ENCODE measurements at places on chromosomes 1 and 21. TPM values are rescaled to one million over a fixed set of nuclear protein-coding genes. Genes with fewer than 3 reads are reported as not detected.

- DNase-seq = peak; percentile 73
- H3K4me1 ChIP-seq = peaks cover 43% of the 10 kb centered on the region
- peaks cover 35% of the 10 kb centered on the region for H3K36me3 ChIP-seq
These were observed 636 bp upstream of the YRDC start for GRCh38 chr1:37808369-37809319.

DMRTA2 gene
- total RNA-seq = 0.04 TPM

- peaks cover 27% of the 10 kb centered on the region for H3K4me1 ChIP-seq
- DNase-seq = peak; percentile 73
- H3K27me3 ChIP-seq = no peaks in the 10 kb centered on the region
- H3K36me3 ChIP-seq = no peaks in the 10 kb centered on the region
- H3K27ac ChIP-seq = peak overlapping the region; percentile 45
These were observed 11.5 kb downstream of the MCOLN2 start for GRCh38 chr1:84985365-84985764.

GRCh38 chr1:43035821-43036741 lies 77.4 kb upstream of the SLC2A1 start:
- DNase-seq = no peak
- no peak overlapping the region for H3K27ac ChIP-seq
- H3K27me3 ChIP-seq = no peaks in the 10 kb centered on the region
- H3K4me1 ChIP-seq = no peaks in the 10 kb centered on the region

NBPF20 gene
- total RNA-seq = 4.9 TPM

DNA sequence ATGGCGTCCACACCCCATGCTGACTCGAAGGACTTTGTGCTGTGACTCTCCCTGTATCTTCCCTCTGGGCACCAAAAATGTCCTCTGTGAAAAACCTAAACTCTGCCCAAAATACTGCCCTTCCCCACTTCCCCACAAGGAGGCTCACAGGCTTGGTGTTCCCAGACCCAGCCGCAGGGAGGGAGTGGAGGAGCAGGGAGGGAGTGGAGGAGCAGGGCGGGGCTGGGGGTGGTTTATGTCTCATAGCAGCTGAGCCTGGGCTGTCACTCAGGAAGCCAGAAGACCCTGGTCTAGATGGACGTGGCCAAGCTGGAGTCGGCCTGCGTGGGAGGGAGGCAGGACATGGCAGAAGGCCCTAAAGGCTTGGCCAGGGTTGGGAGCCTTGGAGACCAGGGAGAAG lies 461.7 kb downstream of the PTPRU start:
- H3K36me3 ChIP-seq = no peaks in the 10 kb centered on the region
- H3K27ac ChIP-seq = no peak overlapping the region
- no peak overlapping the region for H3K4me3 ChIP-seq
- no peaks in the 10 kb centered on the region for H3K4me1 ChIP-seq
- peak; percentile 43 for DNase-seq

GRCh38 chr1:109283748-109284600 lies 1.0 kb upstream of the PSRC1 start:
- H3K4me3 ChIP-seq = peak overlapping the region; percentile 87
- H3K27me3 ChIP-seq = no peaks in the 10 kb centered on the region
- H3K27ac ChIP-seq = peak overlapping the region; percentile 20
- H3K4me1 ChIP-seq = peaks cover 24% of the 10 kb centered on the region

REN gene
- total RNA-seq = not detected

DNA sequence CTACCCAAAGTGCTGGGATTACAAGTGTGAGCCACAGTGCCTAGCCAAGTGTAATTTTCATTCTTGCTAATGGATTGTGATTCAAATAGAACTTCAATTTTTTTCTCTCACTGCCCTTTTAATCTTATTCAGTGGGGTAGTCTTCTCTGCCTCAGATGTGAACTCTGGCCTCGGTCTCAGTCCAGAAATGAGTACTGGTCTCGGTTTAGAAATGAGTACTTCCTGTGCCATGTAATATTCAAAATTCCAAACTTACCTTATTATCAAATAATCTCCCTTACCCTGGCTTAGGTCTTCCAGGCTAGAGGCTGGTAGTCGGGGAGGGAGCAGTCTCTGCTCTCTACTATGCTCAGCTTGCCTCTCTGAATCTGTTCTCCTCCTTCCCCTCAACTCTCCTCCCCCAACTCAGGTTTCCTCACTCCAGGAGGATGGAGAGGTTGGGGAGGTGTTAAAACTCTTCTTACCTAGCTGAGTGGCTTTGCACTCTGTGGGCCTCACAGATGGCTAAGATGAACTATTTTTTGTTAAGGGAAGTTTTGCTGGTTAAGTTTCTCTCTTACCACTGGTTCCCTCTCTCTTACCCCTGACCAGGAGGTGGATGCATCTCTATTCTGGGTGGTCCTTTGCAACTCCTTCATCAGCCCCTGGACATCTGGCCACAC lies 4.8 kb upstream of the SLAMF9 start:
- DNase-seq = no peak
- H3K4me3 ChIP-seq = no peak overlapping the region
- no peaks in the 10 kb centered on the region for H3K36me3 ChIP-seq
- H3K4me1 ChIP-seq = no peaks in the 10 kb centered on the region
- no peak overlapping the region for H3K27ac ChIP-seq

DNA sequence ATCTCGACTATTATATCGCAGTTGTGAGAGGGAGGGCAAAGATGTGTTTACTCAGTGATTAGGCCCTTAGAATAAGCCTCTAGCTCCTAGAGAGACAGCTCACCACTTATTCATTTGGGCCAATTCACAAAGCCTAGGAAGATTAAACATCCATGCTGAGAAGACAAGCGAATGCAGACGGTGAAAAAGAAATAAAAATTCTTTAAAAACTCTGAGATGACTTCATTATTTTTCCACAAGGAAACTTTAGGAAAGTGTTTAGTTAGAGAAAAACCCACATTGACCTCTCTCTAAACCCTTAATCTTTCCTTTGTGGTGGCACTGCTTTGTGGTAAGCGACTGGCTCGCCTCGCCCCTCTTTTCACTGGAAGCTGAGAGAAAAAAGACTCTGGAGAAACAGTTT lies 146.8 kb upstream of the DMRTA2 start:
- no peak overlapping the region for H3K27ac ChIP-seq
- DNase-seq = no peak
- no peaks in the 10 kb centered on the region for H3K4me1 ChIP-seq
- no peaks in the 10 kb centered on the region for H3K27me3 ChIP-seq

- no peaks in the 10 kb centered on the region for H3K27me3 ChIP-seq
- H3K4me3 ChIP-seq = no peak overlapping the region
- no peaks in the 10 kb centered on the region for H3K4me1 ChIP-seq
- DNase-seq = no peak
These were observed 772 bp downstream of the SLC30A2 start for GRCh38 chr1:26044971-26045721.

GRCh38 chr1:217393896-217394295 lies 237.0 kb downstream of the GPATCH2 start:
- no peak for DNase-seq
- no peak overlapping the region for H3K27ac ChIP-seq
- H3K27me3 ChIP-seq = no peaks in the 10 kb centered on the region
- no peaks in the 10 kb centered on the region for H3K36me3 ChIP-seq

FAM72C gene
- 13.7 TPM for total RNA-seq

DNA sequence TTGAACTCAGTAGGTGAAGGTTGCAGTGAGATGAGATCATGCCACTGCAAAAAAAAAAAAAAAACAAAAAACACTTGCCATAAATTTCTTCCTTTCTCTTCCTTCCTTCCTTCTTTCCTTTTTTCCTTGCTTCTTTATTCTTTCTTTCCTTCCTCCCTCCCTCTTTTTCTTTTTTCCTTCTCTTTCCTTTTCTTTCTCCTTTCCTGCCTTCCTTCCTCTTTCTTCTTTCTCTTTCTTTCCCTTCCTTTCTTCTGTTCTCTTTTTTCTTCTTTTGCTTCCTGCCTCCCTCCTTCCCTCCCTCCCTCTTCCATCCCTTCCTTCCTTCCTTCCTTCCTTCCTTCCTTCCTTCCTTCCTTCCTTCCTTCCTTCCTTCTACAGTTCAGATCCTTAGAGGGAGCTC lies 71.2 kb downstream of the LYPLAL1 start:
- H3K4me3 ChIP-seq = no peak overlapping the region
- no peaks in the 10 kb centered on the region for H3K27me3 ChIP-seq
- 0 out of 2 replicates have a peak, but pooled peaks cover 7% of the 10 kb centered on the region for H3K36me3 ChIP-seq
- no peaks in the 10 kb centered on the region for H3K4me1 ChIP-seq
- no peak overlapping the region for H3K27ac ChIP-seq

DNA sequence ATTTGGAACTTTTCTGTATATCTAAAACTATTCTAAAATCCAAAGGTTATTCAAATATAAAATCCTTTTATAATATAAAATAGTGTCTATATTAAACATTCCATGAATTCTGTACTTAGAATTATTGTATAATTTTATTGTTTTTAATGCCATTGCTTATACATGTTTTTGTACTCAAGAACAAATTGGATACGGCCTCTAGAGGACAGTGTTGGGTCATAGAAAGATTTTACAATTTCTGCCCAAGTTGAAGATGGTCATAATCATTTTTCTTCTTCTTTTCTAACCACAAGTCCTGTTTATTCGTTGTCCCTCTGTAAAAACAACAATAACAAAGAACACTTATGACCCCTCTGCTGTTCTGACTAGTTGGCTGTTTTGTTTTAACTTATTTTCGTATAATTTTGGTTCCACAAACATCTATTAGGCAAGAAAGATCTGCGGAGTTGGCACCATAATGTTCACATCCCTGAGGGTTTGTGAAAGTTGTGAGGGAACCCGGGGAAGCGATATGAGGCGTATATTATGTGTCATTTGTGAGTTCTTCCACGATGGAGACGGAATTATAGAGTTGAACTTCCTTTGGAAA lies 75.7 kb upstream of the KIF26B start:
- no peaks in the 10 kb centered on the region for H3K4me1 ChIP-seq
- H3K27me3 ChIP-seq = no peaks in the 10 kb centered on the region
- no peaks in the 10 kb centered on the region for H3K36me3 ChIP-seq
- H3K27ac ChIP-seq = no peak overlapping the region

SLC44A5 gene
- total RNA-seq = not detected

DNA sequence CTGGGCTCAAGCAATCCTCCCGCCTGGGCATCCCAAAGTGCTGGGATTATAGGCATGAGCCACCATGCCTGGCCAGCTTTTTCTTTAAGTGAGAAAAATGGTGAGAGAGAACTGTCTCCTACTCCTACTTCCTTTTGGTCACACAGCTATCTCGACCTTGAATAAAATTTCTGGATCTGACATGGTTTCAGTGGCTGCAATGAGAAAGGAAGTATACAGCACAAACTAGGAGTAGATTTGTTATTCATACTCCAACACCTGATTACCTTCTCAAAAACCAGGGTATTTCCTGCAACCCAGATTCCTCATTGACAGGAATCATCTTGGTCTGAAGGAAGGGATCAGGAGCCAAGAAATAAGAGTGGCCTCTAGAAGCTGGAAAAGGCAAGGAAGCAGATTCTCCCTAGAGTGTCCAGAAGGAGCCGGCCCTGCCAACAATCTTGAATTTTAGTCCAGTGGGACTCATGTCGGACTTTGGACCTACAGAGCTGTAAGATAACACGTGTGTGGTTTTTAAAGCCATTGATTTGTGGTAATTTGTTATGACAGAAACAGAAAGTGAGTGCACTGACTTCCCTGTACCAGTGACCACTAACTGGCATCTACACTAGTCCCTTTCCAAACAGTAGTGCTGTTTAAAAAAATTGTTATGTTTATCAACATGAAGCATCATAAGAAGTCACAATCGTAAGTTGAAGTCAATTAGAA lies 516.6 kb downstream of the SMYD3 start:
- DNase-seq = no peak
- no peaks in the 10 kb centered on the region for H3K27me3 ChIP-seq
- H3K4me1 ChIP-seq = no peaks in the 10 kb centered on the region
- no peak overlapping the region for H3K27ac ChIP-seq
- H3K4me3 ChIP-seq = no peak overlapping the region

DNA sequence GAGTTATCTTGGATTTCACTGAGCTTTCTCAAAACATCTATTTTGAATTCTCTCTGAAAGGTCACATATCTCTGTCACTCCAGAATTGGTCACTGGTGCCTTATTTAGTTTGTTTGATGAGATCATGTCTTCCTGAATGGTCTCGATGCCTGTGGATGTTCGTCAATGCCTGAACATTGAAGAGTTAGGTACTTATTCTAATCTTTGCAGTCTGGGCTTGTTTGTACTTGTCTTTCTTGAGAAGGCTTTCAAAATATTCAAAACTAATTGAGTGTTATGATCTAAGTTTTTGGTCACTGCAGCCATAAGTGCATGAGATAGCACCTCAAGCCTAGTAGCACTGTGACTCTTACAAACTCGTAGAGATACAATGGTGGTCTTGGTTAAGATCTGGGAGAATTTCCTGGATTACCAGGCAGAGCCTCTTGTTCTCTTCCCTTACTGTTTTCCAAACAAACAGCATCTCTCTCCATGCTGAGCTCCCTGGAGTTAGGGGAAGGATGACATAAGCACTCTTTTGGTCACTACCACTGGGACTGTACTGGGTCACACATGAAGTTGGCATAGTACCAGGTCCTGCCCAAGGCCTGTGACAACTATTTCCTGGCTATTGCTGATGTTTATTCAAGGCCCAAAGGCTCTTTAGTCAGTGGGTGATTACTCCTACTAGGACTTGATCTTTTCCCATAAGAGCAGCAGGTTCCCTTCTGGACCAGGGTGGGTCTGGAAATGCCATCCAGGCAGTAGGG lies 25.6 kb downstream of the SLC22A15 start:
- no peak overlapping the region for H3K27ac ChIP-seq
- no peaks in the 10 kb centered on the region for H3K27me3 ChIP-seq
- DNase-seq = no peak
- no peaks in the 10 kb centered on the region for H3K36me3 ChIP-seq
- peaks cover 5% of the 10 kb centered on the region for H3K4me1 ChIP-seq
- no peak overlapping the region for H3K4me3 ChIP-seq

DNA sequence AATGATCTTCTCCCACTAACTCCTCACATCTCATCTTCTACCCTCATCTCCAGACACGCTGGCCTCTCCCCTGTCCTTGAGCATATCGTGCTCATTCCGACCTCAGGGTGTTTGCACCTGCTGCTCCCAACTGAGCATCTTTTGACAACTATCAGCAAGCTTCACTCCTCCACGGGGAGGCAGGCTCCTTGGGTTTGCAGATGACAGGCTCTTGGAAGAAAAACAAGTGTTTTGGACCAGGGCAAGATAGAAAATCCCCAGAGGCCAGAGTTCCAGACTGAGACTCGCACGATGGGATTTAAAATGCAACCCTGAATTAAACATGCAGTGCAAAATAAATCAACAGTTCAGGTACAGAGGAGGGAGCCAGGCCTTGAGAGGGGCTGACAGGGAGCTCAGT lies 246.7 kb downstream of the PTPRU start:
- no peaks in the 10 kb centered on the region for H3K36me3 ChIP-seq
- no peak for DNase-seq
- H3K4me1 ChIP-seq = no peaks in the 10 kb centered on the region
- H3K27me3 ChIP-seq = no peaks in the 10 kb centered on the region
- H3K27ac ChIP-seq = no peak overlapping the region

- DNase-seq = no peak
- H3K4me3 ChIP-seq = no peak overlapping the region
- H3K36me3 ChIP-seq = no peaks in the 10 kb centered on the region
- no peaks in the 10 kb centered on the region for H3K27me3 ChIP-seq
- H3K4me1 ChIP-seq = no peaks in the 10 kb centered on the region
- no peak overlapping the region for H3K27ac ChIP-seq
These were observed 33.7 kb upstream of the FBXO28 start for GRCh38 chr1:224080115-224080774.

FYB2 gene
- total RNA-seq = not detected

CATSPERE gene
- 0.26 TPM for total RNA-seq

RGS13 gene
- total RNA-seq = 176 TPM

GRCh38 chr1:246765521-246765920 lies 41.3 kb downstream of the SCCPDH start:
- no peaks in the 10 kb centered on the region for H3K4me1 ChIP-seq
- no peak overlapping the region for H3K27ac ChIP-seq
- H3K4me3 ChIP-seq = no peak overlapping the region
- no peaks in the 10 kb centered on the region for H3K27me3 ChIP-seq
- peaks cover 10% of the 10 kb centered on the region for H3K36me3 ChIP-seq

RYR2 gene
- not detected for total RNA-seq

OR2T35 gene
- not detected for total RNA-seq
